Activated naive CD4-positive, alpha-beta T cell (primary cell): ENCODE measurements at places on chromosomes 16 and 17.

- DNase-seq = no peak
Observed at GRCh38 chr16:87736008-87736382, 29.8 kb downstream of the KLHDC4 start.

- no peak for DNase-seq
Observed at GRCh38 chr17:43832168-43832975, 574 bp downstream of the MPP3 start.

DNA sequence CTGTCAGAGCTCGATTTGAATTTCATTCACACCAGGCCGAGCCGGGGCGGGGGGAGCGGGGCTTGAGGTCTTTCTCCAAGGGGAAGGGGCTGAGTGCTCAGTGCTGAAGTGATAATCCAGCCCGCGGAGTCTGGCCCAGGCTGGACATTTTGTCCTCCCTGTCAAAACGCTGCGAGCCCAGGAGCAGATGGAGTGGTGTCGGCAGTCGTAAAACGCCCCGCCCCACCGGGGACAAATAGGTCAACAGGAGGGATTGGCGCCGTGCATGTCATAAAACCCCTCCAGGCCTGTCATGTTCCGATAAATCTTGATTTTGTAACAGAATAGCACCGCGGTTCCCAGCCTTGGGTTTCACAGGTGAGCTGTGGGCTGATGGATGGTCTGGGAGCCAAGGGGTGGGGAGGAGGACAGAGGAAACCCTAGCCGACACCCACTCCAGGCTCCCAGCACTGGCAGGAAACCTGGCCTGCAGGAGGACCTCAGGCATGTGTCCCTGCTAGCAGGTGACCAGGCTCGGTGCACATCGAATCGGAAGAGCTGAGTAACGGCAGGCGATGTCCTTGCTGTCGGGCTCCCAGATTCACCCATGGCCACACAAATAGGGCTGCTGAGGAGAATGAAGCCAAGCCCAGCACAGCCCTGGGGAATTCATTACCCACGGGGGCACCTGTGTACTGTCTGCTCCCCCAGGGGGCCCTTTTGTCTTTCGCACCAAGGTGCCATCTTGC lies 341.4 kb downstream of the FOXL1 start:
- DNase-seq = no peak

DNA sequence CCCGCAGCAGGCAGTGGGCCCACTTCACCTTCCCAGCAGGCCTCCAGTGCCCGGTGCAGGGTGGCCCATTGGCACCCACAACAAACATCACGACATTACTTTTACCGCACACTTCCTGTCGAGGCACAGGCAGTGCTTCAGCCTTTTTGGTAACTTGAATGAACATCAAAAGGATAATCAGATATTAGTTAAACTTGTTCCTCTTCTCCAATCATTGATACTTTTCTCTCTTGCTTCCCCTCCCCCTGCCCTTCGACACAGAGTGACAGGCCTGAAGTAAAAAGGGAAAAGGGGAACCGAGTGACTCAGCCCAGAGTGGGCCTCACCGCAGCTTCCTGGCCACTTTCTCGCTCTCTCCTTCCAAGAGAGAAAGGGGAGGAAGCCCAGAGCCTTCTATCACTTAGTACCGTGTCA lies 507.0 kb downstream of the MAF start:
- peak; percentile 7 for DNase-seq

DNA sequence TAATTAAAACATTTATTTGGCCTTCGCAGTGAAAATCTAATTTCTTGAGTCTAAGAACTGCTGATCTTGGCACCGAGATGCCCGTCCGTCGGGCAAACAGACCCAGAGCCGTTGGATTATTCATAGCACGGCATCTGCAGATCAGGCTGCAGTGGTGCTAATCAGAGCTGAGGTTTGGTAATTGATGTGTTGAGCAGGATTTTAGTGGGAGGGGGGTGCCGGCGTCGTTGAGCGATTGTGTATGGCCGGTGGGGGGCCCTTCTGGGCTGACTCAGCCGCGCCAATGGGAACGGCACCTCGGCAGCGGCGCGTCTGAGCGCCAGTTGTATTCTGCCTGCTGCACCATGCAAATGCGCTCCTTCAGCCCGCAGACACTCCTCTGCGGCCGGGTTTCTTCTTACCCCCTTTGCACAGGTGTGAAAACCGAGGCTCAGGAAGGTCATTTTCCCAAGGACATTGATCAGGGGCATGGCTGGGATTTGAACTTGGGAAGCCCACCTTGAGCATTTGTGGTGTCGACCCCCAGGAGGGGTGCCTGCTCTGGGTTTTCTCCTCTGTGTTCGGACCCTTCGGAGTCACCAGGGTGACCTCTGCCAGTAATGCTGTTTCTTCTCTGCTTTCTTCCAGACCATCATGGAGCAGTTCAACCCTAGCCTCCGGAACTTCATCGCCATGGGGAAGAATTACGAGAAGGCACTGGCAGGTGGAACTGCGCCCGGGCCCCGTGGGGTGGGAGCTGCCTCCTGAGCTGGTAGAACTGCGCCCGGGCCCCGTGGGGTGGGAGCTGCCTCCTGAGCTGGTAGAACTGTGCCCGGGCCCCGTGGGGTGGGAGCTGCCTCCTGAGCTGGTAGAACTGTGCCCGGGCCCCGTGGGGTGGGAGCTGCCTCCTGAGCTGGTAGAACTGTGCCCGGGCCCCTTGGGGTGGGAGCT lies 18.4 kb downstream of the BAIAP2 start:
- no peak for DNase-seq

DNA sequence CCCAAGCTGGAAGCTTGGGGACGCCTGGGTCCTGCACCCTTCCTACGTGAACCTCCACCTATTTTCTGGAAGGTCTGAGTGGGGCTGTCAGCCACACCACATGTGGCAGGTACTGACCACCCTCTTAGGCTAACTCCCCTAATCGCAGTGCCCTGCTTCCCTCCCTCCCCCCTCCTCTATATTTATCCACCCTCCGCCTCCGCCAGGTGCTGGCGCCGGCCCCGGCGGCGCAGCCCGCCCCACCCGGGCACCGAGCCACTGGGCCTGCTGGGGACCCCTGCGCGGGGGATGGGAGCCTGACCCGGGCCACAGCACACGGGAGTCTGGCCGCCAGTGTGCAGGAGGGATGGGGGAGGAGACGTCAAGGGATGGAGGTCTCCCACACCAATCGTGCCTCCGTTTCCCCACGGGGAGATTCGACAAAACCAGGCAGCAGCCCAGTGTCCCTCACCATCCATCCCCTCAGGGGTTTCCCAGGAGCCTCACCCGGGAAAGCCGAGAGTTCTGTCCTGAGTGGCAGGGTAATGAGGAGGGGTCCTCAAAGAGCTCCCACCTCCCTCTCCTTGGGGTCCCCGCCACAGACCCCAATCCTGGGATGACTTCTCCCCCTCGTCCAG lies 1.3 kb downstream of the PLEKHH3 start:
- DNase-seq = no peak

DNA sequence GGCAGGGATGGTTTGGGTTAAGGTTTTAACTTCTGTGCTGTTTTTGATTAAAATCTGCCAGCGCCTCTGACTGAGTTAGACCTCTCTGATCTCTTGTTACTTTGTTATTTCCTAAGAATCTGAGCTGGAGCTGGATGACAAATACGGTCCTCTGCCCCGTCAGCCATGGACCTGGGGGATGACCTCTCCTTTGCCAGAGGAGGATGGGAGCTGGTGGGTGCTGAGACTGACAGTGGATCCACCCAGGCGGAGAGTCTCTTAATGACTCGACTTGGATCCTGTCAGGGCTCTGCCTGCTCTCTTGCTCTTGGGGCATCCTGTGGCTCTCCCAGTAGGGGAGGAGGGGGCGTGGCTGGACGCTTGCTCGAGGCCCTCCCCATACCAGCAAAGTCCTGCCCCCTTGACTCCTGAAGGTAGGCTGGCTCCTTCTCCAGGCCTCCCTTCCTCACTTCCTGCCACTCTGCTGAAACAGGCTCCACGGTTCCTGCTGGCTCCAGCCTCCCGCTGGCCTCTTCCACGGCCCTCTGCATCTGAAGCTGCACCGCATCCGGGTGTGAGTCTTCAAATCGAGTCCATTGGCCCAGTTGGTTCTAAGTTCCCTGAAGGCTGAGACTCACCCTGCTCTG lies 24.8 kb upstream of the MAP3K14 start:
- DNase-seq = no peak

DNA sequence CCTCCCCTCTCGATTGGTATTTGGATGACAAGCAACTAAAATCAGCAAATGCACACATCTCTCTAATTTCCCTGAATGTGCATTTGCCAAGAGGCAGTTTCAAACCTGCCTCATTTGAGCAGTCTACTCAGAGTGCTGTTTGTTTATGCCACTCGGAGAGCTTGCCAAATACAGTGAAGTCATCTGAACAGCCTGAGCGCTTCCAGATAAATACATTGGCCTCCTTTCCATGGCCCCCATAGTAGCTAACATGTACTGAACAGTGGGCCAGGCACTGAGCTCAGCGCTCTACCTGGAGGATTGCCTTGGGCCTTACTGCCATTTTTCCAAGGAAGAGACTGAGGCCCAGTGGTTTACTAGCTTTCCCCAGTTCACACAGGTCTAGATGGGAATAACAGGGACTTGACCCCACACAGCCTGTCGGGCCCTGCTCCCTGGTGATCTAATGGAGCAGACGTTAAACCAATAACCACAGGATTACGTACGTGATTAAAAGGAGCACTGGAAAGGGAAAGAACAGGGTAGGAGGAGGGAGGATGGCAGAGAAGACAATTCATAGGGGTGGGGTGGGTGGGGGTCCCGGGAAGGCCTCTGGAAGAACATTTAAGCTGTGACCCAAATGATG lies 18.7 kb upstream of the ANKRD40CL start:
- no peak for DNase-seq

DNA sequence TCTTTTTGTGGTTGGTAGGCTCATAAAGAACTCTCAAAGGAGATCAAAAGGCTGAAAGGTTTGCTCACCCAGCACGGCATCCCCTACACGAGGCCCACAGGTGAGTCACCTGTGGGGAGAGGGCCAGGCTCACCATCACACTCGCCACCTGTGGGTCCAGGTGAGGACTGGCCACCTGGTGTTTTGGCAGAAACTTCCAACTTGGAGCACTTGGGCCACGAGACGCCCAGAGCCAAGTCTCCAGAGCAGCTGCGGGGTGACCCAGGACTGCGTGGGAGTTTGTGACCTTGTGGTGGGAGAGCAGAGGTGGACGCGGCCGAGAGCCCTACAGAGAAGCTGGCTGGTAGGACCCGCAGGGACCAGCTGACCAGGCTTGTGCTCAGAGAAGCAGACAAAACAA lies 11.1 kb downstream of the GNPTG start:
- DNase-seq = no peak

GRCh38 chr17:17076066-17076465 lies 33.8 kb downstream of the MPRIP start:
- DNase-seq = no peak

GRCh38 chr17:72496461-72496860 lies 375.6 kb downstream of the SOX9 start:
- no peak for DNase-seq

- DNase-seq = no peak
Observed at GRCh38 chr17:60481604-60482003, 44.4 kb downstream of the APPBP2 start.

DNA sequence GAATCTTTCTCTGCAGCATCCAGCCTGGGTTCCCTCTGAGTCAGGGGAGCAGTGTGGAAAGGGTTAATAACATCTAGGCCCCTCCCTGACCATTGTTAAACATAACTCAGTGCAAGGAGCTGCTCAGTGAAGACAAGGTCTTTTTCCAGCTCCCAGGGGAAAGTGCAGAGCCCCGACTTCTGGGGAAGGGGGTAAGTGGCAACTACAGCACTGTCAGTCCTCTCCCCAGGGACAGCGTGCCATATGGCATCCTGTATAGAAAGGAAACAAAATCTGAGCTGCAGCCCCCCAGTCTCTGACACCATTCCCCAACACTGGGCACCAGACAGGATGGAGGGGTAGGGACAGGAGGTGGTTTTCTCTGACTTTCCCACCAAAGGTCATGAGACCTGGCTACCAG lies 7.8 kb downstream of the MRPL27 start:
- no peak for DNase-seq

DNA sequence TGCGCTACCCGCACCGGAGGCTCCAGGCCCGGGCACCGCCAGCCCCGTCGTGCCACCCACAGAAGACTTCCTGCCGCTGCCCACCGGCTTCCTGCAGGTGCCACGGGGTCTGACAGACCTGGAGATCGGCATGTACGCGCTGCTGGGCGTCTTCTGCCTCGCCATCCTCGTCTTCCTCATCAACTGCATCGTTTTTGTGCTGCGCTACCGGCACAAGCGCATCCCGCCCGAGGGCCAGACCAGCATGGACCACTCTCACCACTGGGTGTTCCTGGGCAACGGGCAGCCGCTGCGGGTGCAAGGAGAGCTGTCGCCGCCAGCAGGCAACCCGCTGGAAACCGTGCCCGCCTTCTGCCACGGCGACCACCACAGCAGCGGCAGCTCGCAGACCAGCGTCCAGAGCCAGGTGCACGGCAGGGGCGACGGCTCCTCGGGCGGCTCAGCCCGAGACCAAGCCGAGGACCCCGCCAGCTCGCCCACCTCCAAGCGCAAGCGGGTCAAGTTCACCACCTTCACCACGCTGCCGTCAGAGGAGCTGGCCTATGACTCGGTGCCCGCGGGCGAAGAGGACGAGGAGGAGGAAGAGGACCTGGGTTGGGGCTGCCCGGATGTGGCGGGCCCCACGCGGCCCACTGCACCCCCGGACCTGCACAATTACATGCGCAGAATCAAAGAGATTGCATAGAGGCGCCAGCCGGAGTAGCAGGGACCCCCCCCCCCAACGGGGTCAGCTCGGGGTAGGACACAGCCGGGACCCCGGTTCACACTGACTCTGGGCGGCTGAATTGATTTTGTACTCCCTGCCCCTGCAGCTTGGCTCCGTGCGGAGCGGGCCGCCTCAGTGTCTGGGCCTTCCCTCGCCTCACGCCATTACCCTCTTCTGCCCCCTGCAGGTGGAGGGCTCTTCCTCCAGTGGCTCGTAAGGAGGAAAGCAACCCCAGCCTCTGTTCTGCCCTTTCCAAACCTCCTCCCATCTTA lies 58.5 kb downstream of the TMEM132E start:
- peak; percentile 48 for DNase-seq

- no peak for DNase-seq
Observed at GRCh38 chr17:47279062-47279801, 25.6 kb downstream of the ITGB3 start.

DNA sequence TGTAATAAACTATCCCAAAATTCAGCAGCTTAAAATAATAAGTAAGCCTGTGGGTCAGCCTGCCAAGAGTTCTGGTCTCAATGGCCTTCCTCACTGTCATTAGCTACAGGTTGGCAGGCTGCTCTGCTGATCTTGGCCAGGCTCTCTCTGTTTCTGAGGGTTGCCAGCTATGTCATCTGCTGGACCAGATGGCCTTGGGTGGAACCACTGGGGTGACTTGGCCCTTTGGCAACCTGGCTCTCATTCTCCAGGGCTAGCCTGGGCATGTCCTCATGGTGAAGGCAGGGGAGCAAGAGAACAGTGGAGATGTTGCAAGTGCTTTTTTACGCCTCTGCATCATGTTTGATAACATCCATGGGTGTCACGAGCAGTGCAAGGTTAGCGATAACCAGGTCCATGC lies 13.9 kb downstream of the ITGAM start:
- no peak for DNase-seq
